Jurkat, Clone E6-1 (cell line): ENCODE measurements at places on chromosomes 2 and 18.

DNA sequence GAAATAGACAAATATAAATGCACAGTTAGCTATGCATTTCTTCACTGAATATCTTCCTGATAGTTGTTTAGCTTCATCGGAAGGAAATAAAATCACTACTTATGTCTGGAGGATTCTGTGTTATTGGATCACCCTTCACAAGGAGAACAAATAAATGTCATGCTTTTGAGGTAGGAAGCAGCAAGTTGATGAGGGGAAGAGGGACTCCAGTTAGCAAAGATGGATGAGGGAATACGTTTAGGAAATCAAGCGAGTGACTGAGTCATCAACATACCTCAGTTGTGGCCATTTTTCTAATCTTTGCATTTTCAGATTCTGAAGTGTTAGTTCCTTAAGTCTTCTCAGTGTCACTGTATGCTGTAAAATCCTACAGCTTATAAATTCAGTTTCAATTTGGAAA lies 456.2 kb downstream of the EPHA4 start:
- DNase-seq = no peak

- DNase-seq = no peak
Observed at GRCh38 chr18:13605477-13605876, 120.9 kb downstream of the FAM210A start.

GRCh38 chr18:44731530-44732237 lies 51.0 kb downstream of the SETBP1 start:
- no peak for DNase-seq

GRCh38 chr2:159996792-159997546 lies 65.4 kb downstream of the PLA2R1 start:
- DNase-seq = no peak

GRCh38 chr2:23002234-23002633 lies 382.7 kb upstream of the KLHL29 start:
- no peak for DNase-seq

GRCh38 chr2:202911203-202911511 lies 316 bp downstream of the WDR12 start:
- no peak for DNase-seq

GRCh38 chr2:159188449-159188848 lies 98.1 kb downstream of the WDSUB1 start:
- DNase-seq = no peak

DNA sequence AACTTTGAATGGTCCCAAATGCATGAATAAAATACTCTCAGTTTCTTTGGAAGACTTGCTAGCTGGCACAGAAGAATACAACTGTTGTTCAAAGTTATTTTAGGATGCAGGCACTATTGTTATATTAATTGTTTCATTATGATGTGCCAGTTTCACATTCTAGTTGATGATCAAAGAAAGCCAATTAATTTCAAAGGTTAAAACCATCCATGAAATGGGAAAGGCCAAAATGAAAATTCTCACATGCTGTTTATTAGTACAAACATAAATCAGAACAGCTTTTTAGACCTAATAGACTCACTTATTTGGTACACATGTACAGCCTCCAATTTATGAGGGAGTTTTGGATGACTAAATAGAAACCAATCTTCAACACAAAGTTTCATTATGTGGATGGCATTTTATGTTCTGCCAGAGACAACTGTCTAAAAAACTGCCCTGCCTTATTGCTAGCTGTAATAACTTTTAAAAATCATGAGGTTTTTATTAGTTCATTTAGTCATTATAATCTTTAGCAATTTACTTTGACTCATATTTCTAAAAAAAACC lies 42.2 kb downstream of the RFTN2 start:
- DNase-seq = no peak

GRCh38 chr2:34387536-34387935 lies 788.4 kb upstream of the FAM98A start:
- DNase-seq = no peak

- no peak for DNase-seq
Observed at GRCh38 chr2:112160283-112161250, 22.4 kb downstream of the FBLN7 start.

- DNase-seq = no peak
Observed at GRCh38 chr2:197628043-197628500, 47.3 kb downstream of the RFTN2 start.

DNA sequence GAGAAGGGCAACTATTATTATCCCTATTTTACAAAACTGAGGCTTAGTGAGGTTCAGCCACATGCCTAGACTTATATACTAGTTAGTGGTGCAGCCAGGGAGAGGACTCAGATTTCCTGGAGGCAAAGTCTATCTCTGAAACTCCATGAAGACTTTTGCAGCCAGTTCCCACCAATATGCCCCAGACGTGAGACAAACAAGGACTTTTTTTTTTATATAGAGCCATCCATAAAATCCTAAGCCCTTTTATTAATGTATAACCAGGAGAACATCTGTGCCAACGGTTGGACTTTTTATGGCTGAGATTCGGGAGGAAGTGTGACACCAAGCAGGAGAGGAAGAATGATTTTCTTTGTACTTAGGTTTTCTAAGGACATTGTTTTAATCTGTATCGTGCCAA lies 29.9 kb downstream of the LIPG start:
- DNase-seq = no peak

GRCh38 chr18:58529714-58530354 lies 99.1 kb downstream of the ALPK2 start:
- peak; percentile 48 for DNase-seq

- DNase-seq = peak; percentile 16
Observed at GRCh38 chr18:35862119-35862640, 110.3 kb upstream of the RMP24 start.

- DNase-seq = peak; percentile 35
Observed at GRCh38 chr2:69013142-69013839, at the start of gene ANTXR1. Gene ANTXR1 (plus strand): TSS chr2:69013179. CDS start chr2:69013500, 321 bp downstream.

- DNase-seq = no peak
Observed at GRCh38 chr2:179936141-179936540, 71.0 kb downstream of the CWC22 start.

GRCh38 chr2:9074930-9075329 lies 71.4 kb upstream of the MBOAT2 start:
- DNase-seq = no peak

- no peak for DNase-seq
Observed at GRCh38 chr2:26964446-26965130, 5.8 kb upstream of the MAPRE3 start.

GRCh38 chr2:20317690-20318089 lies 33.0 kb downstream of the PUM2 start:
- DNase-seq = no peak

- no peak for DNase-seq
Observed at GRCh38 chr2:207138627-207139297, 27.0 kb downstream of the KLF7 start.

- no peak for DNase-seq
Observed at GRCh38 chr2:219167997-219168396, 1.8 kb downstream of the SLC23A3 start.

- DNase-seq = no peak
Observed at GRCh38 chr2:65071499-65072180, 15.4 kb downstream of the CEP68 start.

GRCh38 chr2:14587119-14587518 lies 45.4 kb upstream of the LRATD1 start:
- no peak for DNase-seq

- DNase-seq = no peak
Observed at GRCh38 chr2:119337749-119338148, 28.9 kb downstream of the C2orf76 start.

GRCh38 chr2:109435901-109436598 lies 177.7 kb downstream of the SEPTIN10 start:
- no peak for DNase-seq

- DNase-seq = no peak
Observed at GRCh38 chr2:27431395-27431794, 3.0 kb downstream of the NRBP1 start.

DNA sequence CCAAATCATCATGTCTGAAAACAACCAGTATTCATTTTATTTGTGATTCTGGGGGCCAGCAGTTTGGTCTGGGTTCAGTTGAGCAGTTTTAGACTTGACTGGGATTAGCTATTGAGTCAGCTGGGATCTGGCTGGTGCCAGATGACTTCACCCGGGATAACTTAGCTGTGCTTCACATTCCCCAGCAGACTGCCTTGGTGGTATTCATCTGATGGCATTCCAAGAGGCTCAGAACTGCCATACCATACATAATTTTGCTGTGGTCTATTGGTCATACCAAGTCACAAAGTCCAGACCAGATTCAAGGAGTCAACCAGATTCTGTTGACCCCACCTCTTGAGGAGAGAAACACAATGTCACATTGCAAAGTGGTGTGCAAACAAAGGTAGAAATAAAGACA lies 7.8 kb upstream of the FSHR start:
- DNase-seq = no peak
